ENCODE measurements at places on chromosomes 4 and X.

DNA sequence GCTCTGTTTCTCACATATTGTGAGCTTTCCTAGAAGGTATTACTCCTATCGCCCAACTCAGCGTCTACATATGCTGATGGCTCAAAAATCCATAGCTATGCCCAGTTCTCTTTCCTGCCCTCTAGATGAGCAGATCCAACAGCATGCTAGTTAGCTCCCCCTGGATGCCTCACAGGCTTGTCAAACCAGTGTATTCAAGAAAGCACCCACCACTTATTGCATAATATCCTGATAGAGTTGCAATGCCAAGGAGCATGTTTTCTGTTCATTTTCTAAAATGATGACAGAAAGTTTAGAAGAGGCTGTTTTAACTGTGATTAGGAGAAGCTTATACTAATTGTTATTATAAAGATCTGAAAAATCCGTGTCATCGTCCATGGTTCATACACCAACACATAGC, 1.9 kb upstream of the PACRGL start:
- no peak for DNase-seq

DNA sequence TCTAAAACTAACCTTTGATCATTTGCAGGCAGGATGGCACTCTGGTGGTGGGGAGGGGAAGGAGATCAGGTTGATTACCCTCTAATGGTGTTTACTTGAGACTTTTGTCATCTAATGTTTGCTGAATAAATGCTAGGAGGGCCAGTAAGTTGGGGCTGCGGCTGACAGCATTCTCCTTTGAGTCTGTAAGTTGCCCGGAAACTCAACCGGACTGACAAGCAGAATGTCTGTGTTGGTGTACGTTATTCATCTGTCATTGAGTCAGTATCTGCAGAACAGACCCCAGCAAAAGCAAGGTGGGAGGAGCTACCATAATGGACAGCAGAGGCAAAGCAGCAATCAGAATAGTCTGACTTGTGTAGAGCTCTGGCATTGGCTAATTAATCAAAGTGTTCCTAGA, 1210.6 kb upstream of the PABPC4L start:
- no peak for DNase-seq

- no peak for DNase-seq
Measured at GRCh38 chr4:186946682-186947294, 223.1 kb upstream of the FAT1 start.

- DNase-seq = no peak
Measured at GRCh38 chr4:7200801-7201200, 8.5 kb downstream of the SORCS2 start.

DNA sequence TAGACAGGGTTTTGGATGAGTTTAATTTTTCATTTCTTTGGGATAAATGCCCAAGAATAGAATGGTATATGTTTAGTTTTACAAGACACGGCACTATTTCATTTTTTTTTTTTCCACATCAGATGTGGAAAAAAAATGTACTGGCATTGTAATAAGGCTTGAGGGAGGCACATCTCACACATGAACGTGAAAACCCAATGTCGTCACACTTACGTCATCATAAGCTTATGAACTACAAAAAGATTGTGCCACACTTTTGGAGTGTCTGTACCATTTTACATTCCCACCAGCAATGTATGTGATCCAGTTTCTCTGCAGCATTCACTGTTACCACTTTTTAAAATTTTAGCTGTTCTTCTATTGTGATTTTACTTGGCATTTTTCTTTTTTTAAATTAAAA, 74.2 kb downstream of the TAF1 start:
- DNase-seq = no peak

DNA sequence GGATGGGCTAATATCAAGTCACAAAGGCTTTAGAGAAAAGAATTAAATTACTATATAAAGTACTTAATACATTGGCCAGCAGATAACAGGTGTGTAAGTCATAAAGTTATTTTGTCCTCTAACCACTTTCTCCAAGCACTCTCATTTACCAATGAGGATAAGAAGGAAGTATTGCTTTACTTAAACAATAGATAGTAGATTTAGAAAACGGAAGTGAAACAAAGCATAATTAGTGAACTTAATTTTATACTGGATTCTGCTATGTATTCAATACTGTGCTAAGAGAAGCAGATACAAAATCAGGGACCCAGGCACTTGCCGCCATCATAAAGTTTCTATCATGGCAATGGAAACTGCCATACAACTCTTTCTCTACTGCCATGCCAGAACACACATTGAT, 24.0 kb downstream of the AFM start:
- no peak for DNase-seq

DNA sequence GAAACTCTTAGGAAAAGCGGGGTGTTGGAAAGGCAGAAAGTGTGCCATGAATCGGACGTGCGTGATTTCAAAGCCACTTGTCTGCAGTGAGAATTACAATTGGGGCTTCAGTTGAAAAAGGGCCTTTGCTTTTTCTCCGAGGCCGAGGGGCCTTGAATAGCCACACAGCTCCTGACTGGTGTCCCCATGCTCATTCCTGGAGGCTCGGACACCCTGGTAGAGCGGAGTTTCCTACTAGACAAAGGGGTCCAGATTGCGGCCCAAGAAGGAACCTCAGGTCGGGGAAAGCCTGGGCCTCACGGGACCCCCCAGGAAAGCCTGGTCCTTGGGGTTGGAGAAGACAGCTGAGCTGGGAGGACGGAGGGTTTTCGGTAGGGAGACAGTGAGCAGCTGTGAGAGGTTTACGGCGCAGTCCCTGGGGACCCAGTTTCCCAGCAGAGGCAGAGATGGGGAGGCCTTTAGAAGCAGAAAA, 3.0 kb upstream of the SHOX start:
- no peak for DNase-seq

DNA sequence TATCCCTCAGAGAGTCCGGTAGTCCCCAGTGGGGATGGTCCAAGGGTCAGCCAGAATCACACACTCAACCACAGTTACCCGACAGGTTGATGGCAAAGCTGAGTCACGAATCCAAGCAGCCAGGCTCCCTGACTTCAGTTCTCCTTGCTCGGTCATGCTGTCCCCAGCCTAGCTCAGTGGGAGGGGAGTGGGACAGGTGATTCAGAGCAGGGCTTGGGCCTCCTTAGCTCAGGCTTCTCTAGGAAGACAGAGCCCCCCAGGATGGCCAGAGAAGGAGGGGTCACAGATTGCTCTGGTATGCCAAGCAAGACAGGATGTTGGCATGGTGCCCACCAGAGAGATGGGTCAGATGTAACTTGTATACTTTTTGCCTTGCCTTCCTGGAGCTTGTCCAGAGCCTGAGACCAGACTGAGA, 66.5 kb downstream of the EFNB1 start:
- no peak for DNase-seq

GRCh38 chr4:129264008-129264657, 168.2 kb downstream of the C4orf33 start:
- no peak for DNase-seq

DNA sequence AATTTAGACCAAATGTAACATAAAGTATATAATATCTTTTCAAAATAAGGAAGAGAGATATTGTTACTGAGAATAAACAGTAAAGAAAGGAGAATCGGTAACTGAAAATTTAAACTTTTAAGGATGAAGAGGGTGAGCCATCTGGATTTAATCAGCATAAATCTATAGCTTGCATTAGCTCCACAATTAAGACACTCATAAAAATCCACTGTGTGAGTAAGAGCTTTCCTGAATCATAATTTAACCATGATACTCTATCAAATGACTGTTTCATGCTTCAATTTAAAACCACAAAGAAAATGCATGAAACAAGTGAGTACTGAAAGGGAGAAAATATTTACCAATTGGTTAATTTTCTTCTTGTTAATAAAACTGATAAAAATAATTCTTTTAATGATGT, 951.5 kb upstream of the SLIT2 start:
- no peak for DNase-seq

DNA sequence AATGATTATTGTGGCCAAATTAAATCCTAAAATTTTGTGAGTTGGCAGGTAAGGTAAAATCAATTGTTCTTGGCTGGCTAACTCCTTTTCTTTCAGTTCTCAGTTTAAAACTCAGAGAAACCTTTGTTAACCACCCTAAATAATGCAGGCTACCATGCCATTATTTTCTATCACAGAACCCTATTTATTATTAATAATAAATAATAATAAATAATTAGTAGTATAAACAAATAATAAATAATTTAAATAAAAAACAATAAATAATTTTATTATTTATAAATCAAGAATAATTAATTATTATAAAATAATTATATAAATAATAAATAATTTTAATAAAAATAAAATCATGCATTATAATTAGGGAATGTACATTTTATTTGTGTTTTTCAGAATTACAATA, 390.3 kb downstream of the ARHGAP24 start:
- DNase-seq = no peak

DNA sequence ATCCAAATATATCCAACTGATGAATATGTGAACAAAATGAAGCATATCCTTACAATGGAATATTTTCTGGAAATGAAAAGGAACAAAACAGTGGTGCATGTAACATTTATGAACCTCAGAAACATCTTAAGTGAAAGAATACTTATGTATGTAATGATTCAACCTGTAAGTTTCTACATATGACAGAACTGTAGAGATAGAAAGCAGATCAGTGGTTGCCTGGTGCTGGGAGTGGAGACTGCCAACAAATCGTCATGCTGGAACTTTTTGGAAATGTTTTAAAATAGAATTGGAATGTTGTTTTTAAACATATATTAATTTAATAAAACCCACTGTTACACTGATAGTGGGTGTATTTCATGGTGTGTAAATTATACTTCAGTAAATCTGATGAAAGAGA, 667.5 kb downstream of the RAPGEF2 start:
- no peak for DNase-seq

DNA sequence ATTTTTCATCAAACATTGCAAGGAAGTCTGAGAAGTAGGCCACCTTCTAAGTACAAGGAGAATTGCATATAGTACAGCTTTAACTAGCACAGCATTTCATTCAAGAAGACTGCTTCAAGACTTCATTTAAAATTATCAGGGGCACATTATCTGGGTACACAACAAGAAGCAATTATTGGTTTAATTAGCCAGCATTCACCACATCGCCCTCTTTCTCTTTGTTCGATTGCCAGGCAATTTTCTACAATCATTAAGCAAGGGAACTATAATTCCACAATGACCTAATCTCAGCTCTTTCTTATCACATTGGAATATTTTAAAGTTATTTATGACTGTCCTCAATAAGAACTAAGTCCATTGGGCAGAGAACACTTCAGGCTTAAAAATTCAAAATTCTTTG, 1347.1 kb upstream of the PABPC4L start:
- no peak for DNase-seq

GRCh38 chrX:49177338-49177833, 5.7 kb downstream of the PLP2 start:
- DNase-seq = no peak

Measured in NCI-H1417 treated with DMSO at 0.1 percent for 48 hours (cell line).